Muscle of leg (tissue), 16 donors: ENCODE measurements at places on chromosomes 1 and 21. TPM values are rescaled to one million over a fixed set of nuclear protein-coding genes. Genes with fewer than 3 reads are reported as not detected.

DNA sequence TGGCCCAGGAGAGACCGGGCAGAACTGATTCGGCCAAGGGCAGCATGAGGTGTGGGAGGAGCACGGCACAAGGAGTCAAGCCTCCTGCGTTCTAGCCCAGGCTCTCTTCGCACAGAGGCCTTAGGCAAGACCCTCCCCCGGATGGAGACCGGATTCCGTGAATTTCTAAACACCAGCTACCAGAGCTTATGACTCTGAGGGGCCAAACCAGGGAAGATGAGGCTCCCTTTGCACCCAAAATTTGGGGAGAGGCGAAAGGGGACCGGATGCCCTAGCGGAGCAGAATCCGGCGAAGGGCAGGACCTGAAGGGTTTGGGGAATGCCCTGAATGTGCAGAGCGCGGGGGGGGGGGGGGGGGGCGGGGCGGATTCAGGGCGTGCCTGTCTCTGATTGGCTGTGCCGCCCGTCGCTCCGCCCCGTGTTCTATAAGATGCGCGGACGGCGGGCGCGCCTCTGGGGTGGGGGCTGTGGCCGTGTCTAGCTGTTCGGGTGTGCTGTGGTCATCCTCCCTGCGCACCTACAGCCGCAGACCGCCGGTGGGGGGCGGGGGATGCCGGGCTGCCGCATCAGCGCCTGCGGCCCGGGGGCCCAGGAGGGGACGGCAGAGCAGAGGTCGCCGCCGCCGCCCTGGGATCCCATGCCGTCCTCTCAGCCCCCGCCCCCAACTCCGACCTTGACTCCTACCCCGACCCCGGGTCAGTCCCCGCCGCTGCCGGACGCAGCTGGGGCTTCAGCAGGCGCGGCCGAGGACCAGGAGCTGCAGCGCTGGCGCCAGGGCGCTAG, at the start of gene TRNP1:
Gene TRNP1, plus strand, starts transcription at position 456 of the 783 bp plus-strand sequence. Its CDS starts 95 bp downstream, at position 551.
- DNase-seq, result peak; percentile 80

- no peak for DNase-seq
Observed at GRCh38 chr1:155141749-155142148, 1.4 kb upstream of the DPM3 start.

GRCh38 chr1:74513411-74514300, 1.2 kb upstream of the LRRC53 start:
- DNase-seq, result no peak

- DNase-seq, result peak; percentile 97
Observed at GRCh38 chr1:77978293-77978968, 441 bp downstream of the FUBP1 start.

DNA sequence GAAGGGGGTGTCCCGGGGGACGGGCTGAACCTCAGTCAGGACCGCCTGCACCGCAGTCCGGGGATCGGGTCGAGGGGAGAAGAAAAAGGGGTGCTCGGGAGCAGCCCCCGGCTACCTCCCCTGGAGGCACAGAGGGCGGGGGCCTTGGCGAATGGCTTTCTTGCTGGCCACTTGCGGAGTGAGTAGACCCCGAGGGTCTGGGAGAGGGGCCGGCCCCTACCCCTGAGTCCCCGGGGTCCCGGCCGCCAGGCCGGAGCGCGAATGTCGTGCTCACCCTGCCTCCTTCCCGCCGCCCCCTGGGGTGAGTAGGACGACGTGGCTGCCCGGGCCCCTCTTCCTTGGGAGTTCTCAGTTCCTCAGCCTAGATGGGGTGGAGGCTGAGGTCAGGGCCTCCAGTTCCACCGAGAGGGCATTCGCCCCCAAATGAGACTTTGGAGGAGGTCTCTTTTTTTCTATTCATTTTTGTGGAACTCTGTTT, 113.0 kb downstream of the OSBPL9 start:
- peak; percentile 25 for DNase-seq

DNA sequence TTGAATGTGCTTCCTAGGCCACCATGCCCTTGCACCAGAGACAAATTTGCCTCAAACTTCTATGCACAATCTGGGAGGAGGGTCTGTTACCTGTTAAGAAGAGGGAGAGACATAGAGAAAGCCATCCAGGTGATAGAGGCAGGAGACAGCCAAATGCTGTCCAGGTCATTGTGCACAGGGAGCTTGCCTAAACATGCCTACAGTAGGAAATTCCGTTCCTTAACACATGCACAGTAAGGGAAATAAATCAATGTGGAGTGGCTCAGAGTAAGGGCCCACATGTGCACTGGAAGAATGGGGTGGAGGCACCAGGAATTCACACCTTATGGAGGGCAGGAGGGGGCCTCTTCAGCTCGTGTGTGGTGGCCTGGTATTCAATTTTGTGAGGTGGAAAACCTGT, 19.5 kb upstream of the CREG1 start:
- no peak for DNase-seq

- no peak for DNase-seq
Observed at GRCh38 chr21:16199539-16199938, 469.8 kb downstream of the USP25 start.

GRCh38 chr1:245283001-245283400, 128.2 kb downstream of the KIF26B start:
- DNase-seq, result no peak

DNA sequence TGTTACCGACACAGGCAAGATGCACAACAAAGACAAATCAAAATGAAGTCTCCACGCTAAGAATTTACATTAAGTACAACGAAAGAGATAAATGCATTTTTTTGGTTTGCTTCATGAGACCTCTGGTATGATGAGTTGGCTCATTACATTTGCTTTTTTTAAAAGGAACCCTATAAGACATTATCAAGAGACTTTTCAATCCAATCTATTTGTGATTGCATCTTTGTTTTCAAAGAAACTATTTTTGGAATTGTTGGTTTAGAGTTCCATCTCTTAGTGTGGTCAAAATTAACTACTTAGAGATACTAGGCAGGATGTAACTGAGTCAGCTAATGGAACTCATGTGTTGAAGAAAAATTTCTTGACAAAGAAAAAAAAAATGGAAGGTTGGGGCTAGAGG, 200.1 kb downstream of the ZC3H11B start:
- DNase-seq, result no peak

DNA sequence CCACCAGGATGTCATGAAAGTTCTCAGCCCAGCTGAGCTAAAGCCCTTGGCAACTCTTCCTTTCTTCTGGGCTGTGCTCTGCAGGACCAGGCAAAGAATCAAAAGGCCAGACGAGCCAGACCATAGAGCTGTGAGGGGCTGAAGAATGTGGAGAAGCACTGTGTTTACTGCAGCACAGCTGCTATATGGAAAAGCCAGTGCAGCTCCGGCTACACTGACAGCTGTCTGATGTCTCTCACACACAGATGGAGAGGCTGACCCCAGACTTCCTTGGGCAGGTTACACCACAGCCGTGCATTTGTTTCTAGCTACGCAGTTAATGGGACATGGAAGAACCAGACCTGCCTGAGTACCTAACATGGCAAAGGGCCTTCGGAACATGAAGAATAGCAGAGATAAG, 40.3 kb downstream of the CD247 start:
- peak; percentile 67 for DNase-seq

DNA sequence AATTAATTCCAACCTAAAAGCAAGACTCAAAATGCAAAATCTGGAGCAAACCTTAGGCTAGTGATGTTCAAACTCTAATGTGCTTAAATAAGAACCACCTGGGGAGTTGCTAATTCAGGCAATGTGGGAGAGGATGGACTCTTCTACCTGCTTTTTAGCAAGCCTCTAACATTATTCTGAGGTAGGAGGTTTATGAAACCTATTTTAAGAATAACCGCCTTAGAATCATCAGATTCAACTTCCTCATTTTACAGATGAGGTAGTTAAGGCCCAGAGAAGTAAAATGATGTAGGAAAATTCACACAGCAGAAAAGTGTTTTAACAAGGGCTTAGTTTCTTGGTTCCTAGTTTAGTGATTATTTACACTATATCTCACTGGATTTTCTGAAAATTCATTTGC, 8.6 kb upstream of the NTNG1 start:
- DNase-seq, result no peak

DNA sequence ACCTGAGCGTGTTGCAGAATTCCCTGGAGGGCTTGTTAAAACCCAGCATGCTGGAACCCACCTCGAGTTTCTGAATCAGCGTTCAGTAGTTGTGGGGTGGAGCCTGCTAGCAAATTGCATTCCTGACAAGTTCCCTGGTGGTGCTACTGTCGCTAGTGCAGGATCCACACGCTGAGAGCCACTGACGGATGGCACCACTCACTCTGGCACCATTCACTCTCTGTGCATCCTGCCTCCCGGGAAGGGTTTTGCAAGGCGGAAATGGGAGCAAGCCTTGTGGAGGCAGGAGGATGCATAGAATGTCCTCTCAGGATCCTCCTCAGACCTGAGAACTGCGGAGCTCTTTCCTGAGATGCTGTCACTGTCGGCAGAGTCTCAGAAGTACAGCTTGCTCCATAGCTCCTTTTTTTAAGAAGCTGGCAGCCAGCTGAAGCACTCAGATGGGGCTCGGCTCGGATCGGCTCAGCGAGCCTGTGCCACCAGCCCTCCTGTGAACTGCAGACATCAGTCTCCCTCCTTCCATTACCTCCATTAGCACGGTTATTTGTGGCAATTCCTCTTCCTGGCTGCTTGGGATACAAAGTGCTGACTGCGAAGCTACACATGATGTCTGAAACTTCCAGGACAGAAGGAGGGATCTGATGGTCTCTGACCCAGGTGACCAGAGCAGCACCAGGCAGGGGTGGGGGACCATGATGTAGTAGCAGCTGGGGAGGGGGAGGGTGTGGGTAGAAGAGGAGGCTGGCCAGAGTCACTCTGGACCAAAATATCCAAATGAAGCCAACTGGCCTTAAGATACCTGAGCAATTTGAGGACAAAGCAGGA, 89.6 kb downstream of the C1orf94 start:
- no peak for DNase-seq

GRCh38 chr1:221543529-221544120, 198.3 kb downstream of the DUSP10 start:
- peak; percentile 18 for DNase-seq

DNA sequence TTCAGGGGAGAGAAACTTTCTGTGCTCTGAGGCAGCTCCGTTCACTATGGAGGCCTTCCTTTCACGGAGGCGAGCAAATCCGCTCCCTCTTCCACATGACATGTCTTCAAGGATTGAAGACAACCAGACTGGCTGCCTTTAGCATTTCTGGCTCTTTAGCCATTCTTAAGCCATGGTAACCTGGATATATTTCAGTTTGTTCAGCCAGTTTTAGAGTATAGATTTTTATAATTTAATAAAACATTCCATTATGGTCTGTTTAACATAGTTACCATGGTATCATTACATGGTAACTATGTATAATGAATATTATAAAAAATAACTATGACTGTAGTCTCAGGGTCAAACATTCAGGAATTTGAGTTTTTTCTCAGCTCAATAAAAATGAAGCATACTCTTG, 54.2 kb upstream of the NFIA start:
- DNase-seq, result peak; percentile 70

GRCh38 chr1:230971771-230972170, 6.9 kb downstream of the TTC13 start:
- no peak for DNase-seq

Gene ITLN1
- total RNA-seq, result 0.13 TPM

Gene ANKRD65
- total RNA-seq, result 13.9 TPM

Gene SPRR2E
- not detected for total RNA-seq

Gene TTC24
- 0.09 TPM for total RNA-seq

Gene BATF3
- 2.3 TPM for total RNA-seq

Gene KCNT2
- 10.6 TPM for total RNA-seq
